ENCODE measurements at places on chromosomes 4 and X.

DNA sequence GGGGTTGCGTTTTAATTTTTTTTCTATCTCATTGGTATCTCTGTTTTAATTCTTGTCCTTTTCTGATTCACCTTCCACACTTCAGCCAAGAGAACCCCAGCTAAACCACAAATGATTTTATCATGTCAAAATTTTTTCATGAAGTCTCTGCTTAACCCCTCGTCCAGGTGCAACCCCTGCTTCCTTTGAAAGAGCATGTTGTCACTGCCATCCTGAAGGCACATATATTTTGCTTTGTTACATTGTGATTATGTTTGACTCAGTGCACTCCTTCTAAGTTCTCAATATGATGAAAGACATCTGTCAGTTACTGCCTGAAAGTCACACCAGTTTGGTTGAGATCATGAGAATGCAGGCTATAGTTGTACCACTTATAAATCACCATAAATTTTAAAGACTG lies 99.9 kb upstream of the FMR1 start:
- no peak for DNase-seq

DNA sequence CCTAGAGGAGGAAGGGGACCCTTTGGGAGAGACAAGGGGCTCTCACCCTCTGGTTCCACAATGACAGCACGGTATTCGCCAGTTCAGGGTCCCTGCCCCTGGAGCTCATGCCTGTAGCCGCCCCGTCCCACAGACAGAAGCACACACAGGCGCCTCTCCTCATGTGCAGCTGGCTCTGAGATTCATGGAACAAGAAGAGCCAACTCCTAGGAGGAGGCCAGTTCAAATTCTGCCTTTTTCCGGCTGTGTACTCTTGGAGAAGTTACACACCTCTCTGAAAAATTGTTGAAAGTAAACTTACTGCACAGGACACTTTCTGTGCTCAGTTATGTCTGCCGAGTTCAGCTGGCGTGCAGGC lies 15.3 kb downstream of the BLOC1S4 start:
- no peak for DNase-seq

- no peak for DNase-seq
Measured at GRCh38 chr4:115107411-115107810, 6.0 kb downstream of the NDST4 start.

GRCh38 chr4:106659371-106659770 lies 290.8 kb upstream of the GIMD1 start:
- DNase-seq = no peak

GRCh38 chr4:39697740-39698423 lies at the start of gene UBE2K:
UBE2K (plus strand) TSS chr4:39698136; CDS start chr4:39698328, 192 bp downstream.
- peak; percentile 94 for DNase-seq

DNA sequence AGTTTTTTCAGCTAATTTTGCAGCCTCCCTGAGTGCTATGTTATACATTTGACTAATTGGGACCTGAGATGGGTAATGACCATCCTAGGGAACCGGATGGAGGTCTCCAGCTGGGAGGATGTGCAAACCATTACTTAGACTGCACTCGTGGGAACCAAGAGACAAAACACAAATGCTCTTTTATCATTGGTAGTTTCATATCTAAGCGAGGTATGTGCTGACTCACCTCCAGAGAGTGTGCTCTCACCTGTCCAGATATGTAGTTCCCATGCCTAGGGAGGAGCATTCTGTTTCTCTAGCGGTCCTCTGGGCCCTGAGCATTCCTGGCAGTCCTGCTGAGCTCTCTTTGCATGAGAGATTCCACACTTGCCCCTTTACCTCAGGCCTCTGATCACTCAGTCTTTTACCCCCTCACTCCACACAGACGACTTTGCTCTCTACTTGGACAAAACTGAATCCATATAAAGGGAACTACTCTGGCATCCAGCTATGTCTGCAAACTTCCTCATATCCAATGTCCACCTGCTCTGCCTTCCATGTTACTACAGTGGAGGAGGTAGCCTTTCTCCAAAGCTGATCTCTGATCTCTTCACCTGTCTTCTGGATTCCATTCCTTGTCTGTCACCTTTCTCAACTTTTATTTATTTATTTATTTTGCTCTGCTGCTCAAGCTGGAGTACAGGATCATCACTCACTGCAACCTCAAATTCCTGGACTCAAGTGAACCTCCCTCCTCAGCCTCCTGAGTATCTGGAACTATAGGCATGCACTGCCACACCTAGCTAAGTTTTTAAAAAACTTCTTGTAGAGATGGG lies 88.4 kb downstream of the LRP2BP start:
- no peak for DNase-seq

DNA sequence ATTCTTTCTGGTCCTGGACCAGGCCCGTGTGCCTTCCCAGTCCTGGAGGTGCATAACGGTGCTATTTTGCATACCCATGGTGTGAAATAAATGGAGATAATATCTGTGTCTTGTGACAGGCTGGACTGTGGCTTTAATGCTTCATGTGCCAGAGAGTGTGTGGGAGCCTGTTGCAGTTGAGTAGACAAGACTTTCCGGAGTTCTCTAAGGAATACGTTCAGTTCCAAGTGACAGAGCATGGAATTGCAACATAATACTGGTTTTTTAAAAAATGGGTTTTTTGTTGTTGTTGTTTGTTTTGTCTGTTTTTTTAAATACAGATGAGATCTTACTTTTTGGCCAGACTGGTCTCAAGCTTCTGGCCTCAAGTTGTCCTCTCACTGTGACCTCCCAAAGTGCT lies 74.0 kb downstream of the HPRT1 start:
- no peak for DNase-seq

- DNase-seq = no peak
Measured at GRCh38 chr4:83272900-83273299, 11.7 kb downstream of the COQ2 start.

DNA sequence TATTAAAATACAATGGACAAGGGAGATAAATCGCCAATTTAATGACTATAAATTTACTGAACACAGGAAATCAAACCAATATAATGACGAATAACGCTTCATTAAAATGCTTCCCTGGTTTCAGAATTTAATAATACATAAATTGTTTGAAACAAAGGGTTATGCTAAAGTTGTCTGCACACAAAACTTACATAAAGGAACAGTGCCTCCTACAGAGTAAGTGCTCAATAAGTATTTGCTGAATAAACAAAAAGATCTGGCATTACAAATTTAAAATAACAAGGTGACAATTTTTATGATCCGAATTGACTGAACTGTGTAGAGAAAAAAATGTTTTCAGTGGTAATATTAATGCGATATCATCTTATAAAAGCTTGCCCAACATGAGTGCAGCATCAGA lies 69.6 kb downstream of the NOCT start:
- DNase-seq = no peak

DNA sequence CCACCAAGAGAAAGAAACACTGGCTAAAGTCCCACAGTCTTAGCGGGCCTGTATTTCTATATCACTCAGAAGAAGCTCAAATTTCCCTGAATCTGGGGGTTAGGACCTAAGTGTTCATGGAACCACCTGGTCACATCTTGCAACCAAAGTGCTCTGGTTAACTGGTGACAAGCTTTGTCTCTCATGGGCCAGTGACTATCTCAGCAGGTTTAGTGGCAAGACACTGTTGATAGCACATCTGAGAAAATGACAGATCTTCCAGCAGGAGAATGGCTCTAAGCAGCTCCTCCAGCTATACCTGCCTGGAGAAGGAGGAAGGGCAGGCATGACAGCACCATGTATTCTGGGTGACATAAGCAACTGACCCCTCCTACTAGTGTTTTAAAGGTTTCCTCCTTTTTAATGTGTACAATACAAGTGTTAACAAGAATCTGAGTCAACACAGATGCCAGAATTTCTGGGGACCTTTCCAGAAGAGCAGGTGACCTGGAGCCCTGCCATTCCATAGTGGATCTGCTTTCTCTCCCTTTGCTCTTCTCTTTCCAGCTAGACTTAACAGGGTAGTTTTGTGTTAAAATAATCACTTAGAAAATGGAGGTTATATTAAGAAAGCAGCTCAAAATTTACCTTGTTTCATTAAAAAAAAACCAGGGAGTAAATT lies 17.3 kb upstream of the QRFPR start:
- DNase-seq = peak; percentile 18

DNA sequence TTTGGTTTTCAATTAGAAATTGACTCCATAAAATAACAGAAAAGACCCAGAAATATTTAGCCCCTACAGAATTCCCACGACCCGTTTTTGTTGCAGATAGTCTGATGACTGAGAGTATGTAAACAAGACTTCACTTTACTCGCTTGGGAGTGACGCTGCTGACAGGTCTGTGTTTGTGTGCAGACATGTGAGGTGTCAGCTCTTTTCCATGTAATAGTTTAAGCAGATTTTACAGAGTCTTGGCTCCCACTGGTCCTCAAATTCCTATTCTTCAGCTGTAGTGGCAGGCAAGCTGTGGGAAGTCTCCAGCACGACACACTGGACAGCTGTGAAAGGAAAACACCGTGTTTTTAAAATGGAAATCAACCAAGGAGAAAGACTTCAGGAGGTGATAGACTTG lies 455.7 kb downstream of the GABRG1 start:
- no peak for DNase-seq

Data from NCI-H2081 (cell line).